Stimulated activated CD4-positive, alpha-beta T cell treated with anti-CD3 and anti-CD28 coated beads, Interleukin-1b, Interleukin-23, amount 100 ng/mL, for 1 hour (primary cell): ENCODE measurements at places on chromosomes 5 and 9.

GRCh38 chr5:53671447-53671846 lies 111.0 kb downstream of the NDUFS4 start:
- no peak for DNase-seq

DNA sequence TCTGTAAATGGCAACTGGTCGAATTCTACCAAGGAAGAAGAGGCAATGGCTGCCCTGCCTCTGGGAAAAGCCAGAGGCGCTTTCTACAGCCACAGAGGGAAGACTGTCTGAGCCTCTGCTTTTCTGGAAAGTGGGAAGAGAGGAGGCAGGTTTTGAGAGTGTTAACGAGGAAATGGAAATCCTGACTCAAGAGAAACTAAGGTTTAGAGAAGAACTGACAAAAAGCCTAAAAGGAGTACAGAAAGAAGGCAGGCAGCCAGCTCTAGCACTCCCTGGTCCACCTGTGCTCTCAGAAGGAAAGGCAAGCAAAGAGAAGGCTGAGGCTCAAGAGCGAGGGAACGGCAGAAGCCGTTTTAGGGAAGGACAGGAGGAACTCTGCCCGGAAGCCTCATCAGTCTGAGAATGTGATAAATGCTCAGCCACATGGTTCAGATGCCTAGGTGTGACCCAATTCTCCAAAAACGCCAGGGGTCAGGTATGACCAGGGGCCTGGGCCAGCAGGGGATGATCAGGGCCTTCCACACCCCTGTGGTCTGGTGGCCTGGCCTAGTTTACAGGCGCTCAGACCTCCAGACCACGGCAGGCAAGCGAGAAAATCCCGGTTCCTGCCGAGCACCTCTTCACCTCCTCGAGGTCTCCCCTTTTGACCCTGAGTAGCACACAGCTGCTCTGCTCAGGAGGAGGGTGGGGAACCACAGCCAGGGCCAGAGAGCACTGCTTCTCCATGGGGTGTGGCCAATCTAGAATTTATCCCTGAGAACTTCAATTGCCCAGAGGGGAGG lies 79.9 kb upstream of the FBXW11 start:
- no peak for DNase-seq

DNA sequence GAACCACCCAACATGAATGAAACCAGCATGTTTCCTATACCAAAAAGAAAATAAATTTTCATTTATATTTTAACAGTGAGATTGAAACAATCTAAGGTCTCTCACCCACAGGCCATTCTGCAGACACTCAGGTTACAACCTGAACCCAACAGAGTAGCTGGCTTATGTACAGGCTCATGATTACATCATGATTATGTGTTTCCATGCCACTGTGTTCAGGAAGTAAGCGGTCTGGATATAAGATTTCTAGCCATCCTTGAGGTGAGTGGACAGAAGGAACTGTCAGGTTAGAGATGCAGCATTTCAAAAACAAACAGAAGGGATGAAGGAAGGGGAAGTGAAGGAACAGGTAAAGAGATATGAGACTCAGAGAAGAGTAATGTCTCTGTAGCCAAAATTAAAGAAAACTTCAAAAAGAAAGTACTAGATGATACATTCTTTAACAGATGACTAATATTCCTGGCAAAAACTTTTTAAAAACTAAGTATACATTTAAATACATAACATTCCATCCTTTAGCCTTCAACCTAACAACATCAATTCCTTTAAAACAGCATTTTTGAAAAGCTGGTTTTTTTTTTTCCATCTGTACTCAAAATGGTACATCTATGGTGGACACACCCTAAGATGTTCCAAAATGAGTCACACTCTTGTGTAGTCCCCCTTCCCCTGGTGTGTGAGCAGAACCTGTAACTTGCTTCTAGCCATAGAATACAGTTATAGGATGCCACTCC lies 119.8 kb downstream of the LPAR1 start:
- DNase-seq = no peak

DNA sequence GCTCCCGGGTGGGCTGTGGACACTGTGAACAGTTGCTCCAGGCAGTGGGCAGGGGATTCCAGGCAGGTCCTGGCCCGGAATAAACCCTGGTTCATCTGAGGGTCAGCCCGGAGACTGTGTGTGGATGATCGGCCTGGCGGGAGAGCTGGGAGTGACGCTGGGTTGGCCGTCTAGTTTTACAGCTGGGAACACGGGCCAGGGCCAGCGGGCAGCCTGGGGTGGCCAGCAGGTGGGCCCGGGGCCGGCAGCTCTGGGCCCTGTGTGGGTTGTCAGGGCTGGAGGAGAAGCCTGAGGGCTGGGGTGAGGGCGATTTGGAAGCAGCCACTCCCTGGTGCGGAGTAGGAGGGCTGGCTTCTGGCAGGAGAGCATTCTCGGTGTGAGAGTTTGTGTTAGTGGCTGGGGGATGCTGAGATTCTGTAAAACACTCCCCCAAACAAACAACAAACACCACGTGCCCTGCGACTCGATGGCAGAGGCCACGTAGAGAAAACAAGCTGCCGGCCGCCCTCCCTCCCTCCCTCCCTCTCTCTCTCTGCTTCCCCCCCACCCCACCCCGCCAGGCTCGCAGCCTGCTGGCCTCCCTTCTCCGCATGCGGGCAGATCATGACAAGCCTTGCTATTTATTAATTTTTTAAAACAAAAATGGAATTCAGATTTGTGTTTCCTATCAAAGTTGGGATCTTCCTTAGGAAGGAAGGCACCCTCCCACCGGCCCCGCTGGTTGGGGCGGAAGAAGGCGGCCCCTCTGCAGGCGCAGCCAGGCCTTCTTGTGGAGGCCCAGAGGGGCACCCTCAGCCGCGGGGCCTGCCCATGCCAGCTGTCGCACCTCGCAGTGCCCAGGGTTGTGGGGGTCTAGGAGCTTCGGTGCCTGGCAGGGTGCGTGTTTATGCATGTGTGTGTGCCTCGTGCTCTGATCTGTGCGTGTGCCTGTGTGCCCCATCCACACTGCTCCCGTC lies 49.5 kb downstream of the RXRA start:
- DNase-seq = no peak

DNA sequence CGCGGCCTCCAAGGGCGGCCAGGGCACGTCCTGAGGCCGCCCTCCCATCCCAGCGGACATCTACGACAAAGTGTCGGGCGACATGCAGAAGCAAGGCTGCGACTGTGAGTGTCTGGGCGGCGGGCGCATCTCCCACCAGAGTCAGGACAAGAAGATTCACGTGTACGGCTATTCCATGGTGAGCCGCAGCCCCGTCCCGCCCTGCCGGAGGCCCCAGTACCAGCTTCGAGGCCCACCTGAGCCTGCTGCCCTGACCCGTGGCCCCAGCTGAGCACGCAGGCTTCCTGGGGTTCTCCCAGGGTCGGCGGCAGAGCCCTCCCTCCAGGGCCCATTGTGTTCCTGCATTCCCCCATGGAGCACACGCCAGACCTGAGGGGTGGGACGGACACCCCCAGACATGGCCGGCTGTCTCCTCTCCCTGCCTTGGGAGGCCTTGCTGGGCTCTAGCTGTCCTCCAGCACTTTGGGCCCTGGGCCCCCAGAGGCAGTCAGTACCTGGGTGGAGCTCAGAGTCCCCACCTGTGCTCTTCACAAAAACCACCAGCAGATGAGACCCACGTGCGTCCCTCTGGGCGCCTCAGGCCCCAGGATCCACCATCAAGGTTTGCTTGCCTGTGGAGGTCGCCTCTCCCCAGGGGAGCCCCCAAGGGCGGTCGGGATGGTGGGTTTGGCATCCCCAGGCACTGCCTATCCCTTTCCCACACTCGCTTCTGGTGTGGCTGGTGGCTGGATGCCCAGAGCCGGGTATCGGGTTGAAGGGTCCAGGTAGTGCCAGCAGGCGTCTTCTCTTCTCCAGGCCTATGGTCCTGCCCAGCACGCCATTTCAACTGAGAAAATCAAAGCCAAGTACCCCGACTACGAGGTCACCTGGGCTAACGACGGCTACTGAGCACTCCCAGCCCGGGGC lies 1.0 kb downstream of the PHPT1 start:
- no peak for DNase-seq

DNA sequence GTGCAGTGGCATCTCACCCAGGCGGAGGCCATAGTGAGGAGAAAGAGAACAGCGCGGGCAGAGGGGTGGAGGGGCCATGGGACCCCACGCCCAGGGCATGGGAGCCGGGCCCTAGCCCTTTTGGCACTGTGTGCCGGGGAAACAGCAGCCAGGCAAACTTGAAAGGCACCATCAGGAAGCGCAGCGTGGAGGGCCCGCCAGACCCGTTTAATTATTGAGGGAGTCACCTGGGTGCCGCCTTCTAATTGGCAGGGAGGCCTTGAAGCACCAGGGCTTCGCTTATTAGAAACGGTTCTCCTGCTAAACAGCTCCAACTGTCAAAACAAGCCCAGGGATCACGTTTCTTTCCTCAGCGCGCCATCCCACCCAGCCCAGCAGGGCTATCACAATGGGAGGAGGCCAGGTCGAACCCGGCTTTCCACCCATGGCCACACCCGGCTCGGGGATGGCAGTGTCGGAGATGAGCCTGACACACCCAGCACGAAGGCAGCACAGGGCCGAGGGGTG lies 104.6 kb upstream of the SARDH start:
- no peak for DNase-seq

- DNase-seq = no peak
Observed at GRCh38 chr5:107381189-107381856, 289.4 kb downstream of the EFNA5 start.

- no peak for DNase-seq
Observed at GRCh38 chr9:37410354-37410861, 12.1 kb upstream of the GRHPR start.

DNA sequence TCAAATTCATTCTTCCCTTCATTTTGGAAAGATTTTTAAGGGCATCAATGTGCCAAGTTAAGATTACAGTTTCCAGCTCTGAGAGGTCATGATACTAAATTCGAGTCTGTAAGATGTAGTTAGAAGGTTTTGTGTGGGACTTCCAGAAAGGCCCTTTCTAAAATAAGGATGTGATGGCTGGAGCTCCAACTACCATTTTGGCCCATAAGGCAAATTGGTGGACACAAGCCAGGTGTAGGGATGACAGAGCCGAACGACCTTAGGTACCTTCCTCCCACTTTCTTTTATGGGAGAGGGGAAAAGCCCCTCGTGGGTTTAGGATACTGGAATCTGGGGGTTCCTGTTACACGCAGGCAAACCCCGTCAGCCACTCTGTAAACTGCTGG lies 54.3 kb upstream of the PTPDC1 start:
- DNase-seq = no peak

DNA sequence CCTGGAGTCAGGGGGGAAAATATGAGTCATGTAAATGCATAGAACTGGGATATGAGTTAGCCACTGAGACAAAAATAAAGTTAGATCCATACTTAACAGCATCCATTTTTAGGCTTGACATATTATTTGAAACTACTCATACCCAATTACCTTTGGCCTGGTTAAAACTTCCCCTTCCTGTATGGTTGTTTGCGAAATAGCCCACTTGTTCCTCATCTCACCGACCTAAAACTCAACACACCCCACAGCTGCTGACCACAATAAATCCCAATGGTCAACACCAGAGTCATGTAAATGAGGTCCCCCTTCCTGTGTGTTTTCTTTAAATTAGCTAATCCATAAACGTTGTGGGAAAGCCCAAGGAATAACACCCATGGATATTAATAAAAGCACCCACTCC lies 55.2 kb upstream of the TMEM215 start:
- no peak for DNase-seq

- DNase-seq = no peak
Observed at GRCh38 chr9:112327718-112328450, 5.5 kb downstream of the PTBP3 start.

DNA sequence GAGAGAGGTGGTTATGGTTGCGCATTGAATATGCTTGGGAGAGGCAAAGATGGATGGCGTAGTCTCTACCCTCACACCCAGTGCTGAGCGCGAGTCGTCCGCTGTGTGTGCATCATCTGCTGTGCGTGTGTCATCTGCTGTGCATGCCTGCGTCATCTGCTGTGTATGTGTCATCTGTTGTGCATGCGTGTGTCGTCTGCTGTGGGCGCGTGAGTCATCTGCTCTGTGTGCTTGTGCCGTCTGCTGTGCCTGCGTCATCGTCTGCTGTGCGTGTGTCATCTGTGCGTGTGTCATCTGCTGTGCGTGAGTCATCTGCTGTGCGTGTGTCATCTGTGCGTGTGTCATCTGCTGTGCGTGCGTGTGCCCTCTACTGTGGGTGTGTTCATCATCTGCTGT lies 68.0 kb upstream of the IRX4 start:
- DNase-seq = no peak
